ENCODE measurements at places on chromosomes 7 and 10.

DNA sequence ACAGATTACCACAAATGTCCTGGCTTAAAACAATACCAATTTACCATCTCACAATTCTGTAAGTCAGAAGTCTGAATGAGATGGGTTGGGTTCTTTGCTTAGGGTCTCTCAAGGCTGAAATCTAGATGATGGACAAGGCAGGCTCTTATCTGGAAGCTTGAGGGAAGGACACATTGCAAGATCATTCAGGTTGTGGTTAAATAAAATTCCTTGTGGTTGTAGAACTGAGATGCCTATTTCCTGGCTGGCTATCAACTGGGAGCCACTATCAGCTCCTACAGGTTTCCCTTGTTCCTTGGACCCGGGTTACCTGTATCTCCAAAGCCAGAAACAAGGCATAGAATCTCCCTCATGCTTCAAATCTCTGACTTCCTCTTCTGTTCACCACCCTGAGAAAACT, 148.4 kb downstream of the MDFIC start:
- no peak for DNase-seq

DNA sequence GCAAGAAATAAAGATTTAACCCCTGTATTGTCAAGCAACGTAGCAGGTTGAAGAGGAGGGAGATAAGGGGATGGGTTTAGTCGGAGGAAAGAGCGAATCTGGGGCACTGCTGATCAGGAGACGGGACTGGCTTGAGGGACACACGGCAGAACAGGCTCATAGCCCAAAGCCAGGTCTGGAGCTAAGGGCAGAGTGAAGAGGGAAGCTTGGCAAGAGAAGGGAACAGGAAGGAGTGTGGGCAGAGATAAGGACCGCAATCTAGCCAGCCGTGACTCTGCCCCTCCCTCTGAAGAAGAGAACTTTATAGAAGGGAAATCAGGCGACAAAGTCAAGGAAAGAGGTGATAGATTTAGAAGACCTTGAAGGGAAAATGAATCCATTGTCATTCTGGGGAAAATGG, 67.6 kb downstream of the CAV1 start:
- no peak for DNase-seq

DNA sequence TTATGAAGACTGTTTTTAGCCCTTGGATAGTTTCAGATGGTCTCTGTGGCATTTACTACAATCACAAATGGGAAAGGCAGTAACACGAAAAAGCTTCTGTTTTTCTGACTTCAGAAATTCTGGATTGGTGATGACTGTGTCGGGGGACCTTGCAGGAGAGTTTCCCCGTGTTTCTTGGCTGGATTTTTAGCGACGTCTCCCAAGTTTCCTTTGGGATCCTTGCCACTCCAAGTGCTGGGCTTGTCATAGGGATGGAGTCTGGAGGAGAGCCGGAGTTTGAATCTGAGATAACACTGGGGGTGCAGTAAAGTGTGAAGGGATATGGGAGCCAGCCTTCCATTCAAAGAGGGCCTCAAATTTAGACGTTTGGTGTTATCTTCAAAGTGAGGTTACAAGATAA, 179.0 kb downstream of the SNX10 start:
- no peak for DNase-seq

DNA sequence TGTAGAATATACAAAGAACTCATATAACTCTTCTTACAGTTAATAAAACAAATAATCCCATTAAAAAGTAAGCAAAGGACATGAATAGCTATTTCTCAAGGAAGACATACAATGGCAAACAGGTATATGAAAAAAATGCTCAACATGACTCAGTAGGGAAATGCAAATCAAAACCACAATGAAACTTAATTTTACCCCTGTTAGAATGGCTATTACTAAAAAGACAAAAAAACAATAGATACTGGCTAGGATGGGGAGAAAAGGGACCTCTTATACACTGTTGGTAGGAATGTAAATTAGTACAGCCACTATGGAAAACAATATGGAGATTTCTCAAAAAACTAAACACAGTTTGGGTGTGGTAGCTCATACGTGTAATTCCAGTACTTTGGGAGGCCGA, 37.8 kb downstream of the HERPUD2 start:
- no peak for DNase-seq

DNA sequence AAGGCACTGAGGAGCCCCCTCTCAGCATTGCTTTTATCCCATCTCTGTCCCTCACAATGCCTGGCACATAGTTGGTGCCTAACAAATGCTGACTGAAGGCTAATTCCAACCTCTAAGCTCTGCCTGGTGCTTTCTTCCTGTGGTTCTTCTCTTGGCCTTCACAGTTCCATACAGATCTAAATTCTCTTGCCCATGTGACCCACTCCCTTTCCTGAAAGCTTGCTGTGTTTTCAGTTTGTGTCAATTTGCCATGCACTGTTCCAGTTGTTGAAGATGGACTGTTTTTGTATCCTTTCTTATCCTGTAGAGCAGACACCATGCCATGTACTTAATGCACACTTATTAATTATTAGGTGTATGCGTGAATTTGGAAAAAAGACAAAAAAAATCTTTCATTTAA, 9.2 kb downstream of the TBXAS1 start:
- no peak for DNase-seq

DNA sequence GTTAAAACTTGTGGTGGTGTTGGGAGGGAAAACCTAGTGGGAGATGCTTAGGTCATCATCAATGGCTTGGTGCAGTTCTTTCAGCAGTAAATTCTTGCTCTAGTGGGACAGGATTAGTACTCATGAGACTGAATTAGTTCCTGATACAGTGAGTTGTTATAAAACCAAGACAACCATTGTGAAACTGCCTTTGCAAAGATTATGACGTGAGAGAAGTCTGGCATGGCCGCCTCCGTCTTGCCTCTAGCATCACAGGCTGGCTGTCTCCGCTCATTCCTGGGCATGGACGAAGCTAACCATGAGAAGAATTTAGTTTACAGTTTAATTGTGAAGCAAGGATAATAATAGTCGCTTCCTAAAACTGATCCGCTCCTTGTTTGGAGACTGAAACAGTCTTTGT, 186.4 kb downstream of the KIF20B start:
- DNase-seq: no peak

DNA sequence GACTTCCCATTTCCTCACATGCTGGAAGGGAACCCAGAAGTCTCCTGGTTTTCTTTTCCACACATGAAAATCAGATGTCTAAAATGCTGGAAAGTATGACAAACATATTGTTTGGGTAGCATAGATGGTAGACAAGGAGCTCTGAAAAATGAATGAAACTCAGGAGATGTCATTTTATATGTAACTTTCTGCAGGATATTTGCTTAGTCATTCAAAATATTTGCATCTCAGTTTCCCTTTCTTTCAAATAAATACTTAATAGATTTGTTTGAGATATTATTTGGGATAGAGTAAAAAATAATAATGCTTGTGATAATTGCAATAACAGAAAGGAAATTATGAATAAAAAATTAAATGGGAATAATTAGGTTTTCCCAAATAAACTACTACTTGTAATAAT, 298.9 kb upstream of the ADARB2 start:
- no peak for DNase-seq

DNA sequence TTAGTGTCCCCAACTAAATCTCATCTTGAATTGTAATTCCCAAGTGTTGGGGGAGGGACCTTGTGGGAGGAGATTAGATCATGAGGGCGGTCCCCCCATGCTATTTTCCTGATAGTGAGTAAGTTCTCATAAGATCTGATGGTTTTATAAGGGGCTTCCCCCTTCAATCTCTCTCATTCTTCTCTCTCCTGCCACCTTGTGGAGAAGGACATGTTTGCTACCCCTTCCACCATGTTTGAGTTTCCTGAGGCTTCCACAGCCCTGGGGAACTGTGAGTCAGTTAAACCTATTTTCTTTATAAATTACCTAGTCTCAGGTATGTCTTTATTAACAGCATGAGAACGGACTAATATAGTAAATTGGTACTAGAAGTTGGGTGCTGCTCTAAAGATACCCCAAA, 365.6 kb downstream of the ANKRD7 start:
- DNase-seq: peak; percentile 5

GRCh38 chr7:31549611-31550010, 35.7 kb downstream of the ITPRID1 start:
- no peak for DNase-seq

GRCh38 chr7:4791101-4791737, 15.8 kb downstream of the AP5Z1 start:
- DNase-seq: no peak
